ENCODE measurements at places on chromosomes 1 and 21.

- no peak for DNase-seq
Measured at GRCh38 chr1:25782608-25783201, 17.3 kb upstream of the SELENON start.

GRCh38 chr1:23720256-23720995 is 22.8 kb upstream of the ELOA start:
- no peak for DNase-seq

GRCh38 chr1:1876335-1876930 is 14.5 kb downstream of the GNB1 start:
- DNase-seq, result no peak

DNA sequence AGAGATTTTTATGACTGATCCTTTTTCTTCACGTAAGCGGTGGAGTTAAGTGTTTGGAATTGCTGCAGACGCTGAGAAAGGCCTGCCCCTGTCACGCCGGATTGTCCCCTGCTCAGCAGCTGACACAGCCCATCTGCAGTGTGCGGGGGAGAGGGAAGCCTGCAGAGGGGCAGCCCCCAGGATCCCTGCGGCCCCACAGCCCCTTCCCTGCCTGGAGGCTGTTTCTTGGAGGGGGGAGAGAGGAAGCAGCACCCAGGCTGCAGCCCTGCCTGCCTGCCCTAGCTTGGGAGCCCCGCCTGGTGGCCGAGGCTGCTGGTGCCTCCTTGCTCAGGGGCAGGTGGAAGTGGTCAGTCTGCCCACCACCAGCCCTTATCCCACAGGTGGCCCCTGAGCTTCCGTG is 50.7 kb downstream of the PRDM16 start:
- no peak for DNase-seq

DNA sequence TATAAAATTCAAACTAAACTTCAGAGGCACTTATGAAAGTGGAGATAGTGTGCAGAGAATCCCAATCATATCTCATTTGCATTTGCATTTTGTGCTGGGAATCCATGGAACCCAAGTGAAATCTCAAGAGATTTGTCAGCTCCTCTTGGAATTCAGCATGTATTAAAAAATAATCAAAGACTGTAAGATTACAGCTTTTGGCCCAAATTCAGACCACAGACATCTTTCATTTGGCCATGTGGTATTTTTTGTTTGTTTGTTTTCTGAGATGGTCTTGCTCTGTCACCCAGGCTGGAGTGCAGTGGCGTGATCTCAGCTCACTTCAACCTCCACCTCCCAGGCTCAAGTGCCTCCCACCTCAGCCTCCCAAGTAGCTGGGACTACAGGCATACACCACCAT is 3.8 kb upstream of the CACYBP start:
- DNase-seq, result no peak

DNA sequence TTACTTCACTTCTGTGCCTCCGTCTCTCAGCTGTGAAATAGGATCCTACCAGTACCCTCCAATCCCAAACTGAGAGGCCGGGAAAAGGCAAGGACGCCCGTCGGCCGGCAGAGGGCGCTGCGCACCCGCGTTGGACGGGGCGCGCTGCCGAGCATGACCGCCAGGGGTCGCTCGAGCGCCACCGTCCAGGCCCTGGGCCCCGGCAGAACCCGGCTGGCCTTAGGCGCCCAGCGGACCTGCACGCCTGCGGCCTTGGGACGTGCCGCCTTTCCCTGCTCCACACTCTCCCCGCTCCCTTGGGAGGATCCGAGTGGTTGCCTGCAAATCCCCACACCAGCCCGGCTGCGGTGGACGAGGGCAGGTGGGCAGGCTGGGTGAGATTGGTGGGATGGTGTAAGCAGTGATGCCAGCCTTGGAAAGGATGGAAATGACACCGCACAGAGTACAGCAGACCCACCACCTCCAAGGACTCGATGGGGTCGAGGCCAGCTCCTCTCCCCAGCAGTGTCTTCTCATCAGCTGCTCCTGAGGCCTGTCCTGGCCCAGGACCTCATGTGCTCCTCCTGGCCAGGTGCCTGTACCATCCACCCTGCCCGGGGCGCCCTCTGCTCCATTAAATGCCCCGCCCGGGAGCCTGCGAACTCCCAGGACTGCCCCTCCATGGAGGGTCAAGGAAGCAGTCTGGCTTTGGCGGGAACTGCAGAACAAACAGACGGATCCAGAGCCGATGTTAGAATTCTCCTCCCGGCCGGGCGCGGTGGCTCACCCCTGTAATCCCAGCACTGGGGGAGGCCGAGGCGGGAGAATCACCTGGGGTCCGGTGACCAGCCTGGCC is 47.4 kb upstream of the LBR start:
- DNase-seq, result no peak

GRCh38 chr1:103516693-103517092 is 8.8 kb upstream of the RNPC3 start:
- DNase-seq, result no peak

GRCh38 chr1:22526677-22527076 is 36.6 kb upstream of the EPHA8 start:
- DNase-seq, result no peak

GRCh38 chr1:230899841-230900251 is 31.5 kb upstream of the C1orf198 start:
- DNase-seq, result no peak

DNA sequence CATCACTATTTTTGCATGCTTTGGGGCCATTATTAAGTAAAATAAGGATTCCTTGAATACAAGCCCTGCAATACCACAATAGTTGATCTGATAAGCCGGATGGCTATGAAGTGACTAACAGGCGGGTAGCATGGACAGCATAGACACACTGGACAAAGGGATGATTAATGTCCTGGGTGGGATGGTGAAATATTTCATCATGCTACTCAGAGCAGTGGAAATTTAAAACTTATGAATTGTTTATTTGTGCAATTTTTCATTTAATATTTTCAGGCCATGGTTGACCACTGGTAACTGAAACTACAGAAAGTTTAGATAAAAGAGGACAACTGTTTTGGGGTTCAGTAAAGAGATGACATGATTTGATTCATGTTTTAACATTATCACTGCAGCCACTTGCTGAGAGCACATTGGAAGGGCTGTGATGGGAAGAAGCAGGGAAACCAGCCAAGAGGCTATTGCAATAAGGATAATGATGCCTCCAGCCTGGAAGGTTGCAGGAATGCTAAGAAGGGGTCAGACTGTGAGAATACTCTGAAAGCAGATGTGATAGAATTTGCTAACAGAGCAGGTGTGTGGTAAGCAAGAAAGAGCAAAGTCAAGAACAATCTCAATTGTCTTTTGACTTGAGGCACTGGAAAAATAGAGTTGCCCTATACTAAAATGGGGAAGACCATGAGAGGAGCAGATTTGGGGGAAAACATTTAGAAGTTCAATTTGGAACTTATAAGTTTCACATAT is 62.5 kb upstream of the TNFSF4 start:
- DNase-seq, result no peak

- DNase-seq, result no peak
Measured at GRCh38 chr1:209095627-209096595, 487.6 kb upstream of the CAMK1G start.

DNA sequence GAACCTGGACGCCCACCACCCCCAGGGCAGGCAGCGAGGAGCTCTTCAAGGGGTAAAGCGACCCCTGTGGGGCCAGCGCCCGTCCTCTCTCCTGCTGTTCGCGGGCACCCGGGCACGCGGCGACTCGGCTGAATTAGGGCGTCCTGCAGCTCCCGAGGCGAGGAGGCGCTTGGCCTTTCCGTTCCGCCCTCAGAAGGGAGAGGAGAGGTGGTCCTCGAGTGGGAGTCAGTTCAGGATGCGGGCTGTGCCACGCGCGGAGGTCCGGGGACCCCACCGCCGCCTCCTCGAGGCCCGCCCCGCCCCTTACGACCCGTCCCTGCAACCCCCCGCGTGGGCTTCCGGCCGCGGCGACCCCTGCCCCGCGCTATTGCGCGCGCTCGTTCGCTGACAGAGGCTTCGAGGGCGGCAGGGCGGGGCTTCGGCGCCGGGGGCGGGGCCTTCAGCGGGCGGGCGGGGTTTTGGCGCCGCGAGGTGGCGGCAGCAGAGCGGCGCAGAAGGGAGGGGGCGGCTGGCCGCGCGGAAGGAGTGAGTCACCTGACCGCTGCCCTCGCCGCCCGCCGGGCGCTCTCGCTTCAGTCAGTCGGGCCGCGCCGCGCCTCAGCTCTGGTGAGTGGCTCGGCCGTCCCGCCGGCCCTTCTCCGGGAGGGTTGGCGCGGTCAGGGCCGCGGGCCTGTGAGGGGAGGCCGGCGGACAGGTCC is at the start of gene BACH1:
TSS of gene BACH1 (plus strand) at position 575 of the 698 bp plus-strand sequence. CDS start 22,359 bp downstream, outside the sequence.
- DNase-seq, result peak; percentile 58

GRCh38 chr21:44067011-44067839 is 40.0 kb upstream of the PWP2 start:
- DNase-seq, result no peak

DNA sequence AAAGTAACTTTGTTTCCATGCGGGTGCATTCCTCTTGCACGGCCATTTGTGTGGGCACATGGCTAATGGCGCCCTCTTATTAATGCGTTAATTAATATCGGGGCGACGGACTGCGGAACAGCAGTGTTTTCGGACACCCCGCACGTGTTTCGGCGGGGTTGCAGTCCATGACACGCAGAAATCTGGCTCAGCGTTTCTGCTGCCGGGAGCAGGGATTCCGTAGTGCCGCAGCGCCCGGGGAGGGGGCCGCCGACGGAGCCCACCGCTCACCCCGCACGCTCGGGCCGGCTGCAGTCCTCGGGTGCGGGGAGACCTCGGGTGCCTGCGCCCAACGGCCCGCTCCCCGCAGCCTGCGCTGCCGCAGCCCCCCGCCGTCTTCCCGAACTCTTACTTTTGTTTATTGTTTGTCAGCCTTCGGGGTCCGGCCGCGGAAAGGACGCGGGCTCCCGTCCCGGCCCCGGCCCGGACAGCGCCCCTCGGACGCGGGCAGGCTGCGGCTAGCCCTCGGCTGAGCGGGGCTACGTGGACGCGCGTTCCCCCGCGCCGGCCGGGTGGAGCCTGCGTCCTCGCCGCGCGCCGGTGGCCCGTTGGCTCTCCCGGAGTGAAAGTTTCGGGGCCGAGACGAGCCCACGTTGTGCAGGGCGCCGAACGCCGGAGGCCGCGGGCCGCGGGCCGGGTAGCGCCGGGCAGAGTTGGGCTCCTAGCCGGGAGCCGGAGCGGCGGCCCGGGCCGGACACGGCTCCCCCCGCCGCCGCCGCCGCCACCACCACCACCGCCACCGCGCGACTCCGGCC is 849 bp downstream of the NFIA start:
- DNase-seq, result no peak

DNA sequence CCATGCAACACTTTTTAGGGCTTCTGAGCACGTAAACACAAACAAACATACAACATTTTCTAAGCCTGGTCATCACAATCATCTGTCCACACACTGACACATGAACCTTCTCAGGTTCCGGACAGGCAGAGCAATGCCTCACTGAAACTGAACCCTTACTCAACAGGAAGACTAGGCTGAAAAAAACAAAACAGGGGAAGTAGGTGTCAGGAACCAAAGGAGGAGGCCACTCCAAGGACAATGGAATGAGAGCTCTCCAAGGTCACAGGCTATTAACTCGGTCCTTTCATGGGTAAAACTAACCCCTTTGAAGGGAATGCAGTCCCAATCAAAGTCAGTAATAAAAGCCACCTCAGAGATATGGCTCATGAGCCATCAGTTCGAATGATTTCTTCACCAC is 76.6 kb downstream of the FAM78B start:
- no peak for DNase-seq

DNA sequence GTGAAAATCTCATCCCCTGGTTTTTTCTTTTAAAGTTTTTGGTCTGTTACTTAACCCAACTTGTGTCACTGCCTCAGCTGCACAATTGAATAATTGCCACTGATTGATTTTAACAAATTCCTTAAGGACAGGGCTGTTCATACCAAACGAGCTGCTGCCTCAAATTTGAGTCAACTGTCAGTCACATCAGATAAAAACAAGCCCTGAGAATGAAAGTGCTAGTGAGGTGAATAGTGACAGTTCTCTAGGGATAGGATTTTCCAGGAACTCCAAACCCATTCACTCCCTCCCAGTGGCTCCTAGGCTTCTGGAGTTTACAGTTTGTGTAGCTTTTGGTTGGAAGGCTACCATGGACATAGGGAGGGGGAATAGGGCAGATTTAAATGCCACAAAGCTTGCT is 79.4 kb downstream of the SAMSN1 start:
- DNase-seq, result no peak

DNA sequence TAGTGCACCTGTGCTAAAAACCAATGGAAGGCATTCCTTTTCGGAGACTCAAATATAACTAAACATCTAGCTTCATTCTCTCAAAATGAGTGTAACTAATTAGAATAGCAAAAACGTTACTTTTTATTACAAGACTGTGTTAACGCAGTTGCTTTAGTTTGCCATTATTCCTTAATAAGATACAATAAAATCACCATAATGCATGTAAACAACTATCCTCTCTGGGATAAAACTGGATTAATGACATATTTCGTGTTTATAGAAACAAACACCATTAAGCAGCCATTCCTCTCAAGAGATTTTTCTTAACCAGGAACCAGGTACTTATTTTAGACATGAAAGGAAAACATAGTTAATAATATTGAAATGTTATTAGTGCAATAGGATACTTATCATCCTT is 512.8 kb upstream of the B3GALT2 start:
- DNase-seq, result no peak

DNA sequence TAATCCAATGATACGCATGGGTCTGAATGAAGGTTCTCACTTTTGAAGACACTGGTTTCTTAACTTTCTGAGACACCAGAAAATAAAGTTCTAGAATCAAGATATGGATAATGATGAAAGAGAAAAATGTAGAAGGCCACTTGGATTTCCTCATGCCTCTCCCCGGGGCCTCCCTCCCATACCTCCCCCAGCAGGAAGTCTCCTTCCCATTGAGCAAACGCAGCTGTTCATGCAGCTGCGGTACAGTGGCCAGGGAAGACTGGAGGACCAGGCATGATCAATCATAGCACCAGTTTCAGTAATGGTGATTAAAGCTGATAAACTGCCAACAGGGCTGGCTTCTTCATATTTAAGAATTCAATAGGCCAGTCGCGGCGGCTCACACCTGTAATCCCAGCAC is 10.9 kb upstream of the UBR4 start:
- no peak for DNase-seq

GRCh38 chr1:19042675-19043578 is 86.5 kb upstream of the IFFO2 start:
- DNase-seq, result no peak

- DNase-seq, result no peak
Measured at GRCh38 chr1:14280909-14281308, 317.6 kb upstream of the KAZN start.

GRCh38 chr1:111471012-111471411 is 2.8 kb upstream of the C1orf162 start:
- DNase-seq, result peak; percentile 41

- DNase-seq, result no peak
Measured at GRCh38 chr1:147611021-147611426, 59.3 kb downstream of the ACP6 start.

GRCh38 chr1:160865337-160865736 is 2.6 kb upstream of the CD244 start:
- no peak for DNase-seq

GRCh38 chr1:17579951-17580939 is 40.7 kb downstream of the ARHGEF10L start:
- DNase-seq, result no peak

DNA sequence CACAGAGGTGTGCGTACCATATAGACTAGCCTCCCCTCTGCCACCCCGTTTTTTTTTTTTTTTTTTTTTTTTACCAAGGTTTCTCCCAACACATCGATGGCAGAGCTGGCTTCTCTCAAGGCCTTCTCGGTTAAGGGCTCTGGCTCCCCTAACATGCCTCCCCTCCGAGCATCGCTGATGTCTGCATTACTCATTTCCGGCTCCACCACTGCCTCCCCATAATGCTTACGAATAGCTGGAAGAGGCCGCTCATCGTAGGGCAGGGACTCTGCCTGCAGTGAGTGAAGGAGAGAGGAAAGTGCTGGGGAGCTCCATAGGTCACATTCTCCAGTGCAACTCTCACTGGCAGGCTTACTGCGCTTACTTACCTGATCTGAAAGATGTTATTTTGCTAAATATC is 20.6 kb downstream of the CEP104 start:
- DNase-seq, result no peak

All from esophagus squamous epithelium (tissue), 5 donors.